ENCODE measurements at places on chromosomes 2 and 18.

GRCh38 chr2:43415592-43415991 is 180.2 kb downstream of the THADA start:
- DNase-seq = no peak

DNA sequence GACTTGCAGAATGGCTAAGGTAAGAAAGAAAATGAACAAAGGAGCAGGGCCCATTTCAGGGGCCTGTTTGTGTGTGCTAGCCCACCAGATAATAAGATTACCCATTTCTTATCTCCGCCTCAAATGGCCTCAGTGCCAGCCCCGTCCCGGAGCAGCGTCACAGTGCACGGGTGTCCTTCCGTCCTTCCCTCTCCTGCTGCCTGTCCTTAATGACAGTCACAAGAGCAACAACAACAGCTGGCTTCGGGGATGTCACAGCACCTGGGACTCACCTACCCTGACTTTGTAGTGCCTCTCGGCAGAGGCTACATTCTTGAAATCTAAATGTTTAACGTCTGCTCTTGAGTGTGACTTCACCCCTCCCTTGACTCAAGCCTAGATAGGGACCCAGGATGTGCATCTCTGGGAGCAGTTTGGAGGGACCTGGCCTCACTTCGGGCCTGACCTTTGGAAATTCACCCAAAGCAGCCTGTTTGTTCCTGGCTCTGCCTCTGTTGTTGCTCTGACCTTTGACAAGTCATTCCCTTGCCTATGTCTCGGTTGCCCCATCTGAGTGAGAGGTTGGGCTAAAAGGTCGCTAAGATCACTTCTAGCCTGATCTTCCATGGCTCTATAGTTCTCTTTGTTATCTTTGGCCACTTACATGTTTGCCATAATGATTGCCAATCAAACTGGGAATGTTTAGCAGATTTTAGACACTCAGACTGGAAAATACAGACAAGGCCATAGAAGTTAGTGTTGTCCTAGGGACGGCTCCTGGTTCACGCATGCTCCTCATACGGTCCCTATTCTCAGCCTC is 122.5 kb downstream of the KLHL29 start:
- no peak for DNase-seq

- DNase-seq = no peak
Measured at GRCh38 chr2:4844881-4845280, 847.3 kb upstream of the SOX11 start.

DNA sequence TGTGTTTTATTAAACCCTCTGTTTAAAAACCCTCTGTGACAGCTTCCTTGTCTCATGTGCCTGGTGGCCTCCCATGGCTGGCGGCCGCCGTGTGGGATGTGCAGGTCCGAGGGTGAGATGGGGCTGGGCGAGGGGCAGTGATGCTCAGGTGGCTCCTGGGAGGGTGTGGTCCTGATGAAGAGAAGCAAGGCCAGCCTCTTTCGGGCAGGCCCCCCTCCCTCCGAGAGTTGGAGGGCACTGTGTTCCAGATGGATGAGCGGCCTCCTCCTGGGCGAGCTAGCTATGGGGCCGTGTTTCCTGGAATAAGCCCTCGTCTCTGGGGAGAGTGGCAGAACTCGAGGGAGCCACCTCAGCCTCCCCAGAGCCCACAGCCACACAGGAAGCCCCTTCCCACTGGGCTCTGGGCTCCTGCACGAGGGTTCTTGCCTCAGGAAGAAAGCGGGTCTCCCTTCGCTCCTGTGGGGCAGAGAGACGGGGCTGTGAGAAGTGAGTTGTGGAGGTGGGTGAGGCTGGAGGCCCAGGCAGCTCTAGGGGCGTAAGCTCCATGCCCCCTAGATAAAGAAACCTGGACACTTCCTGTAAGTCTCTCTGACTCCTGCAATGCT is 72.1 kb downstream of the ASB1 start:
- no peak for DNase-seq

DNA sequence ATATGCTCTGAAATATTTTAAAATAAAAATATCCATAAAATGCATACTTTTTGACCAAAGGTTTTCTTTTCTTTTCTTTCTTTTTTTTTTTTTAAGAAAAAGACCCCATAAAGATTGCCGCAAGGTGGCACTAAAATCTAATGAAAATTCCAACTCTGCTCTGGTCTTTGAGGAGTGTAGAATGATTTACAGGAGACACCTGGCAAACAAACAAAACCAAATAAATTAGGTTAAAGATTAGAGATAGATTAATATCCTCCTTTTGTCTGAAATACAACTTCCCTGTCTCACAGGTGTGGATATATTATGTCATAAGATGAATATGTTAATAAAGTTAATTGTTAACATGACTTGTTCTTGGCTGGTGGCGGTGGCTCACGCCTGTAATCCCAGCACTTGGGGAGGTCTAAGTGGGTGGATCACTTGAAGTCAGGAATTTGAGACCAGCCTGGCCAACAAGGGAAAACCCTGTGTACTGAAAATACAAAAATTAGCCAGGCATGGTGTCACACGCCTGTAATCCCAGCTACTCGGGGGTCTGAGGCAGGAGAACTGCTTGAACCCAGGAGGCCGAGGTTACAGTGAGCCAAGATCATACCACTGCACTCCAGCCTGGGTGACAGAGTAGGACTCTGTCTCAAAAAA is 3.5 kb upstream of the RHOB start:
- no peak for DNase-seq
